ENCODE measurements at places on chromosomes 6 and 20.

- DNase-seq = no peak
Observed at GRCh38 chr6:168122011-168122410, 43.0 kb upstream of the FRMD1 start.

- no peak for DNase-seq
Observed at GRCh38 chr20:64242797-64243475, 12.6 kb upstream of the PCMTD2 start.

DNA sequence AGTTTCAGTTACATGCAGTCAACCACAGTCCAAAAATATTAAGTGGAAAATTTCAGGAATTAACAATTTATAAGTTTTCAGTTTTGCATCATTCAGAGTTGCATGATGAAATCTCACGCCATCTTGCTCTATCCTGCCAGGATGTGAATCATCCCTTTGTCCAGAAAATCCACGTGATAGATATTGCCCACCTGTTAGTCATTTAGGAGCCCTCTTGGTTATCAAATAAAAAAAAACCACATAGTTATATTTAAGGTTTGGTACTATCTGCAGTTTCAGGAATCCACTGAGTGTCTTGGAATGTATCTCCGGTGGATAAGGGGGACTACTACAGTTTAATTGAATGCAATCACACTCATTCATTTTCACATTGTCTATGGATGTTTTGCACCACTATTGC, 1249.0 kb upstream of the CITED2 start:
- no peak for DNase-seq

DNA sequence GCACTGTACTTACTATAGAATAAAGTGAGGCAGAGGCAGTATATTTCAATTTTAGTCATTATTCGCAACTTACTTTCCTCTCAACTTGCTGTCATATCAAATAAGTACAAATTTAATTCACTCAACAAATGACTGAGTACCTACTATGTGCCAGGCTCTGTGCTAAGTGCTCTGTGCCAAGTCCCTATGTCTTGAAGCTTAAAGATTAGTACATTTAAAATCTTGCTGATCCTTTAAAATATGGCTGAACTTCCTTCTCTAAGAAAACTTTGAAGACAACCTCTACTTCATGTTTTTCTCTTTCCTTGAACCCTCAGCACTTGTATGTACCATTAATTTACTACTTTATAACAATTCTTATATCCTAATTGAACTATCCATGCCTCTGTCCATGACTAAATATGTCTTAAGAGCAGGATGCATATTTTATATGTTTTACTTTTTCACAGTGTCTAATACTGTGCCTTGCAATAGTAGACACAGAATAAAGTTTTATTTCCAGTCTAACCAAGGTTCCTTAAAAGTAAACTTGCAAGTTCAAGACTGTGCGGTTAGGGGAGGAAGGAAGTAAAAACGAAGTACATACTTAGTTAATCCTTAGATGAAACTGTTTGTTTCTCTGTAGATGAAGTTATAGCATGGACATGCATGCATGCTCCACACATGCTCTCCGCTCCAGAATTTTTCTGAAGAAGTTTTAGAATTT, 10.0 kb upstream of the LATS1 start:
- no peak for DNase-seq

Data from stimulated activated CD8-positive, alpha-beta memory T cell treated with anti-CD3 and anti-CD28 coated beads, Interleukin-12 subunit alpha, Interleukin-12 subunit beta, amount 100 ng/mL, for 4 hours (primary cell).